Activated naive CD8-positive, alpha-beta T cell treated with anti-CD3 and anti-CD28 coated beads, Interleukin-2, amount 10 ng/mL, durations not matched to agents 7 days and 5 days (primary cell): ENCODE measurements at places on chromosomes 13 and 19. TPM values are rescaled to one million over a fixed set of nuclear protein-coding genes. Genes with fewer than 3 reads are reported as not detected.

Gene PEAK3
- total RNA-seq, result not detected

Gene TFPT
- total RNA-seq, result 37.9 TPM

Gene ZC3H4
- total RNA-seq, result 84.3 TPM

Gene NECTIN2
- 1.9 TPM for total RNA-seq

Gene MRPS31
- total RNA-seq, result 36.9 TPM

Gene SERP2
- 0.54 TPM for total RNA-seq

Gene MIA
- 3.0 TPM for total RNA-seq

Gene ZNF765
- 17.4 TPM for total RNA-seq

Gene SKA3
- 30.9 TPM for total RNA-seq

Gene THSD8
- 10.8 TPM for total RNA-seq

Gene THAP8
- total RNA-seq, result 6.4 TPM

Gene SBSN
- not detected for total RNA-seq

Gene ATP4A
- total RNA-seq, result not detected

Gene IGFL1
- total RNA-seq, result not detected

Gene BTBD2
- total RNA-seq, result 61.4 TPM

Gene DCLK1
- not detected for total RNA-seq

Gene KLC3
- total RNA-seq, result not detected

Gene ZNF99
- total RNA-seq, result not detected

Gene CCDC8
- total RNA-seq, result not detected

Gene PGLYRP2
- total RNA-seq, result 0.40 TPM

Gene RAD23A
- total RNA-seq, result 128 TPM

Gene ZNF69
- total RNA-seq, result 4.5 TPM

Gene CYP4F8
- not detected for total RNA-seq

Gene SPACA4
- not detected for total RNA-seq

Gene KLK15
- total RNA-seq, result not detected

Gene SELENOV
- not detected for total RNA-seq

Gene FAAP24
- 6.3 TPM for total RNA-seq

Gene RDH13
- total RNA-seq, result 25.9 TPM

Gene KLK8
- total RNA-seq, result not detected

Gene CD33
- 7.7 TPM for total RNA-seq

Gene KIR2DL1
- not detected for total RNA-seq

Gene RAB20
- 8.8 TPM for total RNA-seq

Gene ANGPTL8
- total RNA-seq, result not detected

Gene GDF15
- 0.75 TPM for total RNA-seq

Gene TPTE2
- total RNA-seq, result not detected

Gene KIR2DL3
- total RNA-seq, result 0.20 TPM

Gene BEST2
- not detected for total RNA-seq

Gene HIF3A
- total RNA-seq, result not detected
